ENCODE measurements at places on chromosomes 7 and 10.

DNA sequence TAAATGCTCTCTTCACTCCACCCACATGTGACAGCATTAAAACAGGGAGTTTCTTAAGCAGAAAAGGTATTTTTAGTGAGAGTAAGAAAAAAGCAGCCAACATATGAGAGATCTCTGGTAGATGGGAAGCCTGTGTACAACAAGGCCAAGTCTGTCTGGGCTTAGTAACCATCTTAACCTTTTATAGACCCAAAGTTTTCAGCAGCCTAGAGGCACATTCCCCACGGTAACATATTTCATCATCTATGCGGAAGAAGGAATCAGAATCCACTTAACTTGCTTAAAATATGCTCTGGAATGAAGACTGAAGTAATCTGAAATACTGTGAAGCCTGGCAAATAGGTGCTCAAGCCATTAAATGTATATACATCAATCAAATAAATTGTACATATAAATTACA, 127.8 kb downstream of the RAPGEF5 start:
- no peak for DNase-seq

GRCh38 chr7:158842486-158842885, 13.2 kb upstream of the ESYT2 start:
- DNase-seq = no peak

GRCh38 chr7:47293884-47294555, 287.9 kb downstream of the TNS3 start:
- DNase-seq = no peak

GRCh38 chr7:47978790-47979144, 648 bp downstream of the HUS1 start:
- no peak for DNase-seq

DNA sequence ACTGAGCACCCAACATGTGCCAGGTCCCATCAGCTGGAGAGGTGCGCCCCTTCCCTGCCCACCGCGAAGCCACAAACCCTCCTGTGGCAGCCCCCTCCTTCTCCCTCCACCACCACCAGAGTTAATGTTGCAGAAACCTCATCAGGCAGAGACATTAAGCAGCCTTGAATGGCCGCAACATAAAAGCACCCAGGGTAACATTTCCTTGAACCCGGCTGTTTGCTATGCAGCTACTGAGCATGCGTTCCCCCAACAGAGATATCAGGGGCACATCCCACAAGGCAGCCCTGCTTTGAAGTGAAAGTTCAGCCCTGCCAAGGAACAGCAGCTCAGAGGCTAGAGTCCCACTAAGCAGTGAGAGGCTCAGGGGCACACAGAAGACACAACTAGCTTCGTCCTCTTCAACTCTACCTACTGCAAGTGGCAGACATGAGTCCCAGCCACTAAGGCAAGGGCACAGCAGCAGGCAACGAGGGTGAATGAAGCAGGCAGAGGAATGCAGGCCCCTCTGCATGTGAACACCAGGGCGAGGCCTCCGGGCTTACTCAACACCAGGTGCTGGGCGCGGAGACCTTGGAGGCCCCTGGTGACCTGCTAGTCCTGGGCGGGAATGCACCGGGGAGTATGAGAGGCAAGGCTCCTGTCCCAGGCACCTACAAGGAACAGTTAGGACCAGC, 107.4 kb downstream of the SLIT1 start:
- DNase-seq = no peak

- no peak for DNase-seq
Measured at GRCh38 chr7:13832346-13832745, 157.1 kb downstream of the ETV1 start.

DNA sequence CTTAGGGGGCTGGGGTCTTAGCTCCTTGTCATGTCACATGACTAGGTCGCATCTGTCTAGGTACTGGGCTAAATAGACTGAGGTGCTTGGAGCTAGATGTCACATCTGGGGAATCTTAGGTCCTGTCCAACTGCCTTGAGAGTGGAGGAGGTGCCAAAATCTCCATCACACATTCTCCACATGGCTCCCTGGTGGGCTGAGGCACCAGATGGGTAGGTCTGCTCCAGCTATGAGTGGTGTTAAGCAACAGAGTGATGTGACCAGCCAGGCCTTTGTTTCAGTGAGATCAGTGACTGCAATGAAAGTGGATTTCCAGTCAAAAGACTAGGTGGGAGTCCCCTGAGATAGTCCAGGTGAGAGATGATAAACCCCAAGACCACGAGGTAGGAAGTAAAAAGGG, 251.8 kb downstream of the BMPER start:
- no peak for DNase-seq

DNA sequence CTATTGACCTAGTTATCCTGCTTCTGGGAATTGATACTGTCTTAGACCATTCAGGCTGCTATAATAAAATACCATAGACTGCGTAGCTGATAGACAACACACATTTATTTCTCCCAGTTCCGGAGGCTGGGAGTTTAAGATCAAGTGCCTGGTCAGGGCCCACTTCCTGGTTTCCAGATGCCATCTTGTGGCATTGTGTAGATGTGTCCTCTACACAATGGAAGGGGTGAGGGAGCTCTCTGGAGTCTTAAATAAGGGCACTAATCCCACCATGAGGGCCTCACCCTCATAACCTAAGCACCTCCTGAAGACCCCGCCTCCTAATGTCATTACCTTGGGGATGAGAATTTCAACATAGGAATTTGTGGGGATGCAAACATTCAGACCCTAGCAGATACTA, 62.4 kb downstream of the SLC35B4 start:
- no peak for DNase-seq
